ENCODE measurements at places on chromosomes 16 and 17.

DNA sequence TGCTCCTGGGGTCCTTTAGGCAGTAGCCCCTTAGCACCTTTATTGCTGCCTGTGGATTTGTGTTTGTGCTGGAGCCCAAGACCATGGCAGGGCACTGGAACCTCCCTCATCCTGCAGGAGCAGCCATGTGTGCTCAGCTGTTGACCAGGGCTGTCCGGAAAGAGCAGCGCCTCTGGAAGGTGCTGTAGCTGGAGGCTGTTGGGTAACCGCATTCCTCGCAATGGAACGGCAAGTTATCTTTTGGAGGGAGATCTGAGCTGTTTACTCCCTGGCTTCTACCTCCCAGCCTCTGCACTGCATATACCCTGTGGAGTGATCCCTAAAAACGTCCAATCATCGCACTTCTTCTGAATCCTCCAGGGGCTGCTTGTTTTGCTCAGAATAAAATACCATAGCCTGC lies 291.0 kb downstream of the SNX29 start:
- DNase-seq, result no peak

DNA sequence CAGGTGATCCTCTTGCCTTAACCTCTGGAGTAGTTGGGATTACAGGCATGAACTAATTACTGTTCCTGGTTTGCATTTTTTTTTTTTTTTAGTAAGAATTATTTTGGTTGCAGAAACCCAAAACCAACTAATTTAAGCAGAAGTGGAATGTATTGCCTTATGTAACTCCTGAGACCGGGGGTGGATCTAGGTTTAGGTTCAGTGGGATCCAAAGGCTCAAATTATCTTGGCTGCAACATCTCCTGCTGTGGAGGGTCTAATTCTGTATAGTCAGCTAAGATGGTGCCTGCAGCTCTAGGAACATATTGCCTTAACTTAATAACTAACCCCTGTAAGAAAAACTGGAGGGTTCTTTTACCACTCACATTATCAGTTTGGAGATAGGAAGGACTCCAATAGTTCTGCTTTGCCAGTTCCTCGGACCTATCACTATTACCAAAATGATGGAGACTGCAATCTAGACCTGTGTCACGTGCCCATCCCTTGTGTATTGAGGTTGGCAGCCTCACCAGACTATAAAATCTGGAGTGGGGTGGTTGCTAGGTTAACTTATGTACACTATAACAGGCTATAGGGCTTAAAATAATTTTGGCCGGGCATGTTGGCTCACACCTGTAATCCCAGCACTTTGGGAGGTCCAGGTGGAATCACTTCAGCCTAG lies 8.5 kb downstream of the SNTB2 start:
- no peak for DNase-seq

DNA sequence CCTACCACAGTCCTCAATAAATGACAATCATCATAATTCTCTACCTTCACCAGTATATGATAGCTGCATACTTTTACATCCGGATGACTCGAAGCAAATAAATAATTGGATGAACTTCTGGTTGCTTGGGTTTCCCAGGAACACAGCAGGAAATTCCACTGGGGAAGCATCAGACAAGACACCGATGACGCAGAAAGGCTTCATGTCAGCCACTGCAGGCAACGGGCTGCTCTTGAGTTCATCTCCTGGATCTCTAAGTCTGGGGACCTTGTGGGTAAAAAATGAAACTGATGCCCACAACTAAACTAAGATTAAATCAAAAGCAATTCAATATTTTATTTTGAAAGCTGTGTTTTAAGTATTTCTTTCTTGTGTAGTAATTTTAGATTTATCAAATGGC lies 472.1 kb upstream of the C16orf82 start:
- no peak for DNase-seq

- DNase-seq, result no peak
These were observed 7.8 kb downstream of the SLC47A2 start for GRCh38 chr17:19708431-19709175.

DNA sequence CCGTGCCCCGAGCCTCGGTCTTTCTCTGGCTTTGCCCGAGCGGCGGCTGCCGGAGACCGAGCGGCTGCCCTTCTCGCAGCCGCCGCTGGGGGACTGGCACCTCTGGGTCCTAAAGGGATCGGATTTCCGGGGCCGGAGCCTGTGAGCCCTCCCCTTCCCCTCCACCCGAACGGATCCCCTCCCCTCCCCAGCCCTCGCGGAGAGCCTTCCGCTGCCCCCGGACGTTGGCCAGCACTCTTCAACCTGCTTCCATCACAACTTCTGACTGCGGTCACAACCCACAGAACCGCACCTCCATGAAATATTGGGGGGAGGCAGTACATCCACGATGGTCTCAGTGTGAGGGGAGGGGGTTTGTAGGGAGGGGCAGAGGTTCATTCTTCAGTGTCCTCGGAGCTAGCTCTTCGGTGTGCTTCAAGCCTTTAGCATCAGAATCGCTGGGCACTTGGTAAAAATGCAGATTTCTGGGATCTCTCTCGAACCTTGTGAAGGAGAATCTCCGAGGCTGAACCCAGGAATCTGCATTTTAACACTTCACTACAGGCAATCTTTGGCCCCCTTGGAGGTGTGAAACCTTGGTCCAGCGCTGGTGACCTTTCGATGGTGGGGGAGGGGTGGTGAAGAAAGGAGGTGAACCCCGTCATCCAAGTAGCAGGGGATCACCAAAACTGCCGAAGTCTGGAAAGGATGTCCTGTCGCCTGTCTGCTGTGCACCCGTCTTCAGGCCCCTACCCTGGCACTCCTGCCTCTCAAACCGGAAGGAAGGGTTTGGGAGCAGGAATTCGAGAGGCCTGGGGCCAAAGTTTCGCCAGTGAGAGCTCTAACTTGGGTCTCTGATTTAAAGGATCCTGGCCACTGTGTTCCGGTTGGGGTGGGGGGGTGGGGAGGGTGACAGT lies 812 bp upstream of the PPP1R9B start:
- peak; percentile 90 for DNase-seq

GRCh38 chr17:1865252-1866037 lies 35.6 kb downstream of the RPA1 start:
- no peak for DNase-seq

GRCh38 chr16:51161440-51162195 lies 10.5 kb upstream of the SALL1 start:
- DNase-seq, result no peak

- no peak for DNase-seq
These were observed 23.4 kb downstream of the PIK3R5 start for GRCh38 chr17:8941980-8942622.

GRCh38 chr17:37375706-37376105 lies at the start of gene C17orf78:
TSS of gene C17orf78 (plus strand) at chr17:37375985. CDS start at chr17:37376093, 108 bp downstream.
- no peak for DNase-seq

- no peak for DNase-seq
These were observed 12.7 kb upstream of the RNF135 start for GRCh38 chr17:30958187-30958586.

DNA sequence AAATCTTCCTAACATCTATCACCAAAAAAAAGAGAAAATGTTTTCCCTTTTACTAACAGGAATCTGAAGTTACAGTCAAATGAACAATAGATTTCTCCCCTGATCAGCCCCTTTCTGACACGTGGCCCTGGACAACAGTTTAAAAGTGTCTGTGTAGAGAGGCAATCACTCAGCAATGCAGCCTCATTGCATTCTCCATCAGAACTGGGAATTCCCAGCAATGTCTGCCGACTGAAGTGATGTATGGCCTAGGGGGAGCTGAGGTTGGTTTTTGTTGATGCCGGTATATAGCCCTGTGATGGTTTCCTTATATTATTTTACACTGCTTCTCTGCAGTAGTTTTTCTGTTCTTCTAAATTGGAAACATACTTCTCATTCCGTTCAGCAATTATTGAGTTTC lies 904.3 kb upstream of the CDH8 start:
- DNase-seq, result no peak

DNA sequence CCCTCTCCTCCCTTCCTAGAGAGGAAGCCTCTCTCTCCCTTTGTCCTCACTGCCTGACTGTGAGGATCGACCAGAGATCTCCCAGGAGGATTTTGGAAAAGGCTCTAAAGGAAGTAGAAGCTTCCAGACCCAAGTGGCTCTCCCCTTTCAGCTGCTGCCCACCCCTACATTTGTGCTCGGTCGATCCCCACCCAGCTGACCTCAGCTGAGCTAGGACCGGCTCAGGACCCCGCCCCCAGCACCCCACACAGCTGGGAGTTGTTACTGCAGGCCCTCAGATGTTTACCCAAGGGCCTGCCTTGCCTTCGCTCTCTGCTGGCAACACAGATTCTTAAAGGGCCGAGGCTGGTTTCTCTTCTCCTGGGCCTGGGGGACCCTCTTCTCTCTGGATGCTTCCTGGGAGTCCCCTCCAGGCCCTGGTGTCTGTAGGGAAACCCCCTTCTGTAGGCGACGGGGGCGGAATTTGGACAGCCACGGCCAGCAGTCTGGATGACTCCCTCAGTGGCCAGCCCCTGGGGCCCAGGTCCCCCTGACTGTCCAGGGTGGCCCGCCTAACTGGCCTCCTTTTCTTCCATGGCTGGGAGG lies 26.9 kb upstream of the TIMP2 start:
- no peak for DNase-seq

GRCh38 chr17:9987779-9988585 lies 82.9 kb upstream of the RCVRN start:
- no peak for DNase-seq

- peak; percentile 18 for DNase-seq
These were observed 20.0 kb upstream of the CACNG4 start for GRCh38 chr17:66944351-66945146.

GRCh38 chr17:60792250-60792898 lies 114.7 kb downstream of the BCAS3 start:
- no peak for DNase-seq

- no peak for DNase-seq
These were observed 1.5 kb downstream of the MPV17L start for GRCh38 chr16:15396948-15397594.

- peak; percentile 14 for DNase-seq
These were observed 9.6 kb downstream of the MT1X start for GRCh38 chr16:56691885-56692284.

- DNase-seq, result peak; percentile 2
These were observed 22.3 kb downstream of the ERN1 start for GRCh38 chr17:64107500-64108236.

GRCh38 chr17:61834610-61835009 lies 28.7 kb downstream of the BRIP1 start:
- DNase-seq, result no peak

Measured in NCI-H345 (cell line).